ENCODE measurements at places on chromosomes 2 and 18. TPM values are rescaled to one million over a fixed set of nuclear protein-coding genes. Genes with fewer than 3 reads are reported as not detected.

DNA sequence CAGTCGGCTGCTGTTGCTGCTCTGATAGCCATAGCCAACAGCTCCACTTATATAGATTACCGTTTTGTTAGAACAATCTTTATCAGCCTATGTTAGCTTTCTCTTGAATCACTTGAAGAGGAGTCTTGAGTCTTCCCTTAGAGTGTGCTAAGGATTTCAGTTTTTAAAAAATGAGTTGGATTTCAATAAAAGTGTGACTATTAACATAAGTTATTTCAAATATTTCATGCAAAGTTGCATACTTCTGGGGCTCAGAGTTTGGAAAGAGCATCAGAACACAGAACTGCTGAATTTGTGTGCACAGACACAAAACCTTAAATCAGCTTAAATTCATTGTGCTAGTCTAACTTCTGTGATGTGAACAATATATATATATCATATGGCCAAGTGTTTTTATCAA lies 174.7 kb downstream of the MTX2 start:
- no peaks in the 10 kb centered on the region for H3K36me3 ChIP-seq
- no peak overlapping the region for H3K27ac ChIP-seq
- no peaks in the 10 kb centered on the region for H3K27me3 ChIP-seq
- DNase-seq, result peak; percentile 35
- H3K4me1 ChIP-seq, result peaks cover 27% of the 10 kb centered on the region

- H3K36me3 ChIP-seq, result no peaks in the 10 kb centered on the region
- DNase-seq, result no peak
- H3K27me3 ChIP-seq, result no peaks in the 10 kb centered on the region
- no peak overlapping the region for H3K4me3 ChIP-seq
- H3K4me1 ChIP-seq, result no peaks in the 10 kb centered on the region
These were observed 3.1 kb downstream of the DES start for GRCh38 chr2:219421323-219421722.

GRCh38 chr2:180058993-180059392 lies 51.9 kb upstream of the CWC22 start:
- H3K36me3 ChIP-seq, result no peaks in the 10 kb centered on the region
- H3K4me1 ChIP-seq, result no peaks in the 10 kb centered on the region
- H3K27me3 ChIP-seq, result peaks cover 32% of the 10 kb centered on the region
- no peak for DNase-seq

- H3K4me3 ChIP-seq, result no peak overlapping the region
- H3K4me1 ChIP-seq, result no peaks in the 10 kb centered on the region
- no peaks in the 10 kb centered on the region for H3K27me3 ChIP-seq
- no peaks in the 10 kb centered on the region for H3K36me3 ChIP-seq
These were observed 249.3 kb upstream of the MEIS1 start for GRCh38 chr2:66185497-66186054.

DNA sequence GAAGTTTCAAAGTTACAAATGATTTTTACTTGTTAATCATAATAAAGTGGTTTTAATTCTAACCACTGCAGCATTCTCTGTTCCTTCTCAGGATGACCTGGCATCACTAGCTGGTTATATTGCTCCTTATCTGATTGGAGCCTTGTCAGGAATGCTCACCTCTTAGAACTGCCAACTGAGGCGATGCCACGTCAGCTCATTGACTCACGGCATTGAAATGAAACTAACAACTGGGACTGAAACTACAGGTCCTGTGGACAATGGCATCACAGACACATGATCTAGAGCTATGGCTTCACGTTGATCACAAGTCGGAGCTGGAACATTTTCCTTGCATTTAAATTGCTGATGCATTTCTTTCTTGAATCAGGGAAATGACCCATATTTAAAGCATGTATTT lies 54.9 kb upstream of the MAP2 start:
- H3K4me3 ChIP-seq, result peak overlapping the region; percentile 29
- H3K4me1 ChIP-seq, result peaks cover 28% of the 10 kb centered on the region
- H3K36me3 ChIP-seq, result no peaks in the 10 kb centered on the region
- H3K27ac ChIP-seq, result peak overlapping the region; percentile 73

DNA sequence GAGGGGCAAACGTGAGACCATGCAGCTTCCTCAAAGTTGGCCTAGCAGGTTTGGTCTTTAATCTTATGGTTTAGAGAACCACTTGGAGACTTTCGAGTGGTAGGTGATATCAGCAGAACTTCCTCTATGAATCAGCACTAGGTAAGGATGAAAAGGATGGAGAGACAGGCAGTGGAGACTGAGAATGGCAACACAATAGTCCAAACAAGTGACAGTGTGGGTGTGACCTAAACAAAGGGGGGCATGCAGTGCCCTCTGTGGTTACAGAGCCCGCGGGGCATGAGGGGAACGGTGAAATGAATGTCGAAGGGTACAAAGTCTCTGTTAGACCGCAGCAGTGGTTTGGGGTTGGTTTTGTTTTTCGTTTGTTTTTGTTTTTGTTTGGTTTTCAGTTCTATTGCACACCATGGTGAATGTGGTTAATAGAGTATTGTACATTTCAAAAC lies 143.9 kb downstream of the L3MBTL4 start:
- H3K27me3 ChIP-seq, result no peaks in the 10 kb centered on the region
- DNase-seq, result no peak
- H3K4me3 ChIP-seq, result no peak overlapping the region

DNA sequence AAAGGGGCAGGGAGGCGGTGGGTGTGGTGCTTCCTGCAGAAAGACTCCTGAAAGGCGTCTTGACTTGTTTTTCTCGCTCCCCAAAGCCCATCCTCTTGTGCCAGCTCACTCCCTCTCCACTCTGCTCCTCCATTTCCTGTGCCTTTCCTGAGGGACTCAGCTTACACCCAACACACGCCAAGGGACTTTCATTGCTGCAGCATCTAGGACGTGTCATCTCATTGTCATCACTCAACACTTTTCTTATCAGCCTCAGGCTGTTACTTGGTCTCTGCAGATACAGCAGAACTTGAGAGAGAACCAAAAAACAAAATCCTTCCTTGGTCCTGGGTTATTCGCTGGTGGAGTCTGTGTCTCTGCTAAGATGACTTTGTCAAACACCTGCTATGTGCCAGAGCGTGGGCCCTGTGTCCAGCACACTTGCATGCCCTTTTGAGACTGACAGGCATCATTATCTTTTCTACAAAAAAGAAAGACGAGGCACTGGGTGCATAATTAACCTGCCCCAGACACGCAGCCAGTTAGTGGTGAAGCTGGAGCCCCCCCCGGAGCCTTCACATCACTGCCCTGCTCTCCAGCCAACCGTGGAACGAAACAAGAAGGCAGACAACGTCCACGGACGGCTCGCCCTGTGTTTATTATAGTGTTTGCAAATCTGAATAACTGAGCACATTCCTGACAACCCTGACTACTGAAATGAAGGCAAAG lies 261.7 kb upstream of the HDAC4 start:
- H3K4me1 ChIP-seq, result no peaks in the 10 kb centered on the region
- H3K27me3 ChIP-seq, result peaks cover 23% of the 10 kb centered on the region
- H3K4me3 ChIP-seq, result no peak overlapping the region
- H3K27ac ChIP-seq, result no peak overlapping the region
- no peaks in the 10 kb centered on the region for H3K36me3 ChIP-seq

The OR6B2 gene
- not detected for total RNA-seq

DNA sequence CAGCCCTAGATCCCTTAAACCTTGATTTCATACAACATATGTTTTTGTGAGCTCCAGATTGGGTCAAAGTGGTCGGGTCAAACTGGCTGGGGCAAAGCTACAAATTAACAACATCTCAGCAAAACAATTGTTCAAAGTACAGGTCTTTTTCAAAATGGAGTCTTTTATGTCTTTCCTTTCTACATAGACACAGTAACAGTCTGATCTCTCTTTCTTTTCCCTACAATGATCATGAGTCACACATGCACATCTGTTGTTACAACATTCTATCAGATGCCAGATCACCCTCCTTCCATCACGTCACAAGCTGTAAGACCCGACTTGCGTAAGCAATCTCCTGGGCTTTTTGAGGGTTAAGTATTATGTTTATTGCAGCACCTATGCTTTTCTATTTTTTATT lies 55.1 kb downstream of the RHOB start:
- H3K27me3 ChIP-seq, result no peaks in the 10 kb centered on the region
- H3K4me3 ChIP-seq, result no peak overlapping the region
- peak; percentile 96 for DNase-seq
- peak overlapping the region; percentile 88 for H3K27ac ChIP-seq

DNA sequence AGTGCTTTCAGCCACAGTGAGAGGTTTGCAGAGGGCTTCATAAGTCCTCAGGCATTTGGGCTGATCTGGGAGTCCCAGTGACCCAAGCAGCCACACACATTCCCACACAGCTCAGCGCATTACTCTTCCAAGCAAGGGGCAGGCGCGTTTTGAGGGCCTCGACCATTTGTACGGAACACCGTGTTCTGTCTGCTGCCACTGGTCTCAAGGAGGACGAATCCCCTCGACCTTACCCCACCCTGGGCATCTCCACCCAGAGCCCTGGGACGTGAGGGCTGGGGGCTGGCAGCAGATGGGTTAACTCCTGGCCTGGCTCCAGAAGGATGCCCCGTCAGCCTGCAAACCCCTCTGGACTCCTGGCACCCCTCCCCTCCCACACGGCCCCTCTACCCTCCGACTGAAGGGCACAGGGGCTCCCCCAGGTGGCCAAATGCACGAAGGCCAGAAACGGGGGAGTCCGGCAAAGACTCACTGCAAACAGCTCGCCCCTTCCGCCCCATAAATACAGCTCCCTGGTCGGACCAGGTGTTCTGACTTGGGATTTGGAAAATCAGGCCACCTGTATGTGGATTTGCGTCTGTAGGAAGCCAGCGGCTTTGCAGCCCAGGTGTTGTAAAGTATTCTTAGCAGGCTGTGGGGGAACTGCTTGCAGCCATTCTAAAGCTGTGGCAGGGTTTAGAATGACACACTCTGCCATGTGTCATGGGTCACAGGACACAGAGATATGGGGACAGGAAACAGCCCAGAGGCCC lies 33.6 kb upstream of the PTMA start:
- no peaks in the 10 kb centered on the region for H3K27me3 ChIP-seq
- no peaks in the 10 kb centered on the region for H3K4me1 ChIP-seq
- H3K4me3 ChIP-seq, result no peak overlapping the region
- DNase-seq, result peak; percentile 73

DNA sequence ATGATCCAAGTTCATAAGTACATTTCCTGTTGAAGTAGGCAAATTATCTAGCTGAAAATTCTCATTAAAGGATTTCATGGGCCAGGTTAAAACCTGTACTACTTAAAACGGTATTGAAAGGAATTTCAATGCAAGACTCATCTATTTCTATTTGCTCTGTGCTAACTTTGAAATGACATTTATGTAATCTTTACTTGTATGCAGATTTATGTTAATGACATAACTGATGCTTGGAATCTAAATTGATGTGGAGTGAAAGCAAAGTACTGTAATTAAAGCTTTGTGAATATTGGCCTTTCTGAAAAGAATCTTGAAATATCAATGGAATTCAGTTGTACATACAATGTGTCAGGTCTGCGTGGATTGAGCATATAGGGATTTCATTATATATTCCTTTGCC lies 390.0 kb downstream of the CPS1 start:
- DNase-seq, result no peak
- H3K4me1 ChIP-seq, result no peaks in the 10 kb centered on the region
- no peaks in the 10 kb centered on the region for H3K27me3 ChIP-seq
- no peaks in the 10 kb centered on the region for H3K36me3 ChIP-seq
- H3K4me3 ChIP-seq, result no peak overlapping the region

The CMPK2 gene
- 0.13 TPM for total RNA-seq

The CCDC102B gene
- 0.89 TPM for total RNA-seq

- H3K4me3 ChIP-seq, result no peak overlapping the region
- H3K4me1 ChIP-seq, result peaks cover 24% of the 10 kb centered on the region
- peak; percentile 80 for DNase-seq
- no peaks in the 10 kb centered on the region for H3K27me3 ChIP-seq
- H3K36me3 ChIP-seq, result no peaks in the 10 kb centered on the region
- H3K27ac ChIP-seq, result peak overlapping the region; percentile 45
These were observed 14.0 kb downstream of the TMEM247 start for GRCh38 chr2:46493241-46493970.

DNA sequence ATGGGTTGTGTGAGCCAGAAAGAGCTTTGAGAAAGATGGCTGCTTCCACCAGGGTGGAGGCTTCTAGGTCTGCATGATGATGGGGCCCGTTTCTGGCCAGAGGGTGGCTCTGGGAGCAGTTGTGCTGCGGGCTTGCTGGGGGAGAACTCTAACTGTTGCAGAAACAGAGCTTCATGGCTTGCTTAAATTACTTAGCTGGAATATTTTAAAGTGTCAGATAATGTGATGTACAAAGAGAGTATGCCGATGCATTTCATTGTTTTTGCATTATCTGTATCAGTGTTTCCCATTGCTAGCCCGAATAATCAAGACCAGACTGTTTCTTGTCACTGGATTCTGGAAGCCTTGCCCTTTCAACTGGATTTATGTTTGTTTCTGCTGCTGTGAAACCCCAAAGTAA lies 6.3 kb upstream of the DRC1 start:
- no peak overlapping the region for H3K4me3 ChIP-seq
- H3K27ac ChIP-seq, result no peak overlapping the region
- DNase-seq, result no peak
- no peaks in the 10 kb centered on the region for H3K4me1 ChIP-seq
- H3K27me3 ChIP-seq, result no peaks in the 10 kb centered on the region
- peaks cover 3% of the 10 kb centered on the region for H3K36me3 ChIP-seq
